Mesenteric fat pad (tissue), 1 donor: ENCODE measurements at places on chromosomes 7 and 10. TPM values are rescaled to one million over a fixed set of nuclear protein-coding genes. Genes with fewer than 3 reads are reported as not detected.

GNGT1 gene
- total RNA-seq = not detected

NOLC1 gene
- 50.2 TPM for total RNA-seq

GRCh38 chr10:126917375-126917774 lies 12.1 kb downstream of the DOCK1 start:
- no peak for DNase-seq

- DNase-seq = no peak
Measured at GRCh38 chr7:95425694-95426093, 9.1 kb downstream of the PON2 start.

DNA sequence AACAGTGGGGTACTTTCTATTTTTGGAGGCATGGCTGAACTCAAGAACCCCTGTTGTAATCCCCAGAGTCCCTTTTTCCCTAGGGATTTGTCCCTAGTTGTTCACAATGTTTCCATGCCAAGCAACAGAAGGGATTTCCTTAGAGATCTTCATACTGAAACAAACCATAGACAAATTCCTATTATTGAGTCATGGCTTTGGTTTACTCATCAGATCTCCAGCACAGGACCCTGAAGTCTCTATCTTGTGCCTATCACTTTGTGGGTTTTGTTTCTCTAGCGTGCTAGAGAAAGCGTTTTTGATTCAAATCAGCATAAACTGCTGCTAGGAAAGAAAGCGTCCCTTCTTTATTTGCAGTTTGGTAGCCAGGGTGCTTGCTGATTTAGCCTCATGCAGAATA lies 165.0 kb downstream of the BAMBI start:
- no peak for DNase-seq

GRCh38 chr7:7681191-7681935 lies 37.0 kb downstream of the RPA3 start:
- DNase-seq = no peak

- DNase-seq = no peak
Measured at GRCh38 chr10:102147561-102147960, 4.6 kb upstream of the NOLC1 start.

GRCh38 chr7:57415730-57416129 lies 34.2 kb upstream of the ZNF716 start:
- DNase-seq = no peak

GRCh38 chr7:35854311-35854710 lies 53.5 kb downstream of the SEPTIN7 start:
- no peak for DNase-seq

GRCh38 chr10:89414879-89415821 lies 782 bp downstream of the IFIT5 start:
- DNase-seq = no peak

DNA sequence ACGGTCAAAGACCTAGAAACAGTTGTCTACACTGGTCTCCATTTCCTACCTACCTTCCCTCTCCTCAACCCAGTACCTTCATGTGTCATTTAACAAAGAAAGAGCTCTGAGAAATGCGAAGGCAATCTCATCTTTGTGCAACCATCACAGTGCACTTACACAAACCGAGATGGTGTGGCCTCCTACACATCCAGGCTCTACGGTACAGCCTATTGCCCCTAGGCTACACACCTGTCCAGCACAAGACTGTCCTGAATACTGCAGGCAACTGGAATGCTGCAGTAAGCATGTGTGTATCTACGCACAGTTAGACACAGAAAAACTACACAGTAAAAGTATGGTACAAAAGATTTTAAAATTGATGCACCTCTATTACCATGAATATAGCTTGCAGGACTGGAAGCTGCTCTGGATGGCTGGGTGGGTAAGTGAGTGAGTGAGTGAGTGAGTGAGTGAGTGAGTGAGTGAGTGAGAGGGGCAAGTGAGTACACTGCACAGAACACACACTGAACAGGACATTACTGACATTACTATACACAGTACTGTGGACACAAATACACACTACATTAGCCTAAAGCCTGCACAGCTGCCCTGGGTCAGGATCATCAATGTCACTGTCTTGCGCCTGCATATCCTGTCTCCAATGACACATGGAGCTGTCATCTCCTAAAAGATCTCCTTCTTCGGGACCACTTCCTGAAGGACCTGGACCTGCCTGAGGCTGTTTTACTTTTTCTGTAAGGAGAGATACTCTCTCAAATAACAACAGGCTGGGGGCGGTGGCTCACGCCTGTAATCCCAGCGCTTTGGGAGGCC lies 18.5 kb downstream of the ITGB1 start:
- DNase-seq = no peak

GRCh38 chr10:1180836-1181235 lies 124.7 kb downstream of the WDR37 start:
- DNase-seq = peak; percentile 77

GRCh38 chr10:60266513-60266912 lies 123.2 kb downstream of the ANK3 start:
- no peak for DNase-seq

STEAP1 gene
- total RNA-seq = 70.0 TPM

GRCh38 chr10:91311601-91312381 lies 91.3 kb downstream of the PCGF5 start:
- DNase-seq = no peak

- DNase-seq = no peak
Measured at GRCh38 chr10:24153031-24153430, 55.9 kb upstream of the KIAA1217 start.

IFIT1B gene
- not detected for total RNA-seq

ERVW-1 gene
- total RNA-seq = not detected

SSC4D gene
- total RNA-seq = 3.7 TPM

INMT gene
- 44.0 TPM for total RNA-seq

DNA sequence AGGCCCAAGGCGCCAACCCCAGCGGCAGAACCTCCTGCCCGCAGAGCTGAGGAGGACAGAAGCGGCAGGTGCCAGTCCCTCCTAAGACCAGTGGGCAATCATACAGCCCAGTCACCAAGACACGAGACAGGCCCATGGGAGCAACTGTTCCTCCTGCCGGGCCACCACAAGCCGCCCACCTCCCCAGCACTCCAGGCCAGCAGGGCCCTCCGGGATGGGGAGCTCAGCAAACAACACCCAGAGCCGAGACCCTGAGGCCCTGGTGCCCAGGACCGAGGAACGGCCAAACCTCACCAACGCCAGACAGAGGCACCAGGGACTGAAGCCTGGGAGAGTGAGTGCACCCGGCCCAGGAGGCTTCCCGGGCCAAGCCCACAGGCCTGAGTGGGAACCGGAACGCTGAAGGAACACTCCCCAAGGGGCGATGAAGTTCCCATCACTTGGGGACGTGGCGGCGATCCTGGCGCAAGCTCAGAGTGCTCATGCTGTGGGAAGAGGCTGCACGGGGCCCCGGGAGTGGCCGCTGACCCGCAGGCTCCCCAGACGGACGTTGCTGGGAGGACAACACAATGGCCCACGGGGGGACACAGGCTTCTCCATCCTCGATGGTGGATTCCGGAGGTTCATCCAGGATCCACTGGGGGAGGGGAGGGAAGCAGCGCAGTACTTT lies 35.1 kb downstream of the GPER1 start:
- no peak for DNase-seq

DNA sequence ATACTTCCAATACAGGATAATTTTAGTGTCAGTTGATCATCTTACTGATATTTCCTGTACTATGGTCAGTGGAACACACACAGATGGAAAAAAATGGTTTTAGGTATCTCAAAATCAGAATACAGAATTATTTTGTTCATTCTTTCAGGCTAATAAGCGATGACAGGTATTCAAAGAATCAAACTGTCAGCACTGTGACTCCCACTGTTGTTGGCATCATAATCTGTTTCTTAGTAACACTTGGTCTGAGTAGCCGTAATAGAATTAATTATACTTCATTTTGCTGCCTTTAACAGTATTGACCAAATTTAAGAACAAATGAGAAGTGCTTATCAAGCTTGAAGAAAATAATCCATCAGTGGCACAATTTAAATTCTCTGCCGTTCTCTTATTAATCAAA lies 215.0 kb downstream of the SKAP2 start:
- no peak for DNase-seq

RELN gene
- 1.8 TPM for total RNA-seq

GRCh38 chr10:43202224-43202656 lies 64.0 kb downstream of the CSGALNACT2 start:
- peak; percentile 75 for DNase-seq

RET gene
- 0.64 TPM for total RNA-seq

- DNase-seq = no peak
Measured at GRCh38 chr10:120949609-120950031, 98.5 kb downstream of the WDR11 start.

GRCh38 chr10:59283456-59284091 lies 78.8 kb downstream of the FAM13C start:
- DNase-seq = no peak

DNA sequence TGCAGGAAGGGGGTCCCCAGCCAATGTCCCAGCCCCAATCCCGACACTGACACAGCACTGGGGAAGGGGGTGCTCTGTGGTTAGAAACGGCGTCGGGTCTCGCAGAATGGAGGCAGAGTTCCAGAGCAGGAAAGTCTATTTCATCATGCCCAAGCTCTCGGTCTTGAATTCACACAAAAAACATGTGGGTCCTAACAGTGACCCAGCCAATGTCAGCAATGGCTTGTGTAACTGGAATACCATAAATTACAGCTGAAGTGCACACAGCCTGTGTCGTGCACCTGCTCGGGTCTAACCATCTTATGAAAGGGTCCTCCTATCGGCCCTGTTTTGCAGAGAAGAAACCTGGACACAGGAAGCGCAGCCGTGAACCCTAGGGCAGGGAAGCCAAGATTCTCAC lies 324.1 kb downstream of the ADARB2 start:
- DNase-seq = no peak

OR13A1 gene
- total RNA-seq = not detected

LIPN gene
- 0.74 TPM for total RNA-seq

ANKRD1 gene
- 1.6 TPM for total RNA-seq

COL1A2 gene
- 401 TPM for total RNA-seq

DNA sequence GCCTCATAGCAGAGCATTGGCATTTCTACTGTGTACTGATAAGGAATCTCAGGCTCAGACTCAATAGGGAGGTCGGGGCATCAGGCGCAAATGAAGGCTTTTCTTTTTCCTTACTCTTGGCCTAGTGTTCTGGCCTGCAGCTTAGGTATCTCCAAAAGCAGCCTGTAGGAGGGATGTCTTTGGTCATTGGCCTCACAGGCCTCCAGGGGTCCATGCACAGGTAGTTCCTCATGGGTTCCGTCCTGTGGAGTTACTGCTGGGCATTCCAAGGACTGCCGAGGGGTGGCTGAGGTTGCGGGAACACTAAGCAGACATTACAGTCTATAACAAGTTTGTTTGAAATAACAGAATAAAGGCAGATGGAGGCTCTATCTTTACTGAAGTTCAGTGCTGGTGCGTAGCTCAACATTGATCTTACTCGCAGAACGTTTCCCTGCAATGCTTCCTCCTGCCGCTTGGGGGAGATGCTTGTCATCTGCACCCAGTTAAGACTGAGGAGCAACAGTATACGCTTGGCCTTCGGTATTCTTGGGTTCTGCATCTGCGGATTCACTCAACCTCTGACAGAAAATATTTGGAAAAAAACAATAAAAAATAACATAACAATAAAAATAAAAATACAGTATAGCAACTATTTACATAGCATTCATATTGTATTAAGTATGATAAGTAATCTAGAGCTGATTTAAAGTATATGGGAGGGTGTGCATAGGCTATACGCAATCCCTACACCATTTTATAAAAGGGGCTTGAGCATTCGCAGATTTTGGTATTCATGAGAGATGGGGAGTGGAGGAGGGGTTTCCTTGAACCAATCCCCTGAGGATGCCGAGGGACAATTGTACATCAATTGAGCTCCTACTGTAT lies 58.9 kb downstream of the SH2D4B start:
- peak; percentile 16 for DNase-seq

PTPRN2 gene
- total RNA-seq = 2.6 TPM

AMPH gene
- total RNA-seq = 16.4 TPM

SH3PXD2A gene
- 51.3 TPM for total RNA-seq
